Ureter (tissue), 1 donor: ENCODE measurements at places on chromosomes 4 and X. TPM values are rescaled to one million over a fixed set of nuclear protein-coding genes. Genes with fewer than 3 reads are reported as not detected.

DNA sequence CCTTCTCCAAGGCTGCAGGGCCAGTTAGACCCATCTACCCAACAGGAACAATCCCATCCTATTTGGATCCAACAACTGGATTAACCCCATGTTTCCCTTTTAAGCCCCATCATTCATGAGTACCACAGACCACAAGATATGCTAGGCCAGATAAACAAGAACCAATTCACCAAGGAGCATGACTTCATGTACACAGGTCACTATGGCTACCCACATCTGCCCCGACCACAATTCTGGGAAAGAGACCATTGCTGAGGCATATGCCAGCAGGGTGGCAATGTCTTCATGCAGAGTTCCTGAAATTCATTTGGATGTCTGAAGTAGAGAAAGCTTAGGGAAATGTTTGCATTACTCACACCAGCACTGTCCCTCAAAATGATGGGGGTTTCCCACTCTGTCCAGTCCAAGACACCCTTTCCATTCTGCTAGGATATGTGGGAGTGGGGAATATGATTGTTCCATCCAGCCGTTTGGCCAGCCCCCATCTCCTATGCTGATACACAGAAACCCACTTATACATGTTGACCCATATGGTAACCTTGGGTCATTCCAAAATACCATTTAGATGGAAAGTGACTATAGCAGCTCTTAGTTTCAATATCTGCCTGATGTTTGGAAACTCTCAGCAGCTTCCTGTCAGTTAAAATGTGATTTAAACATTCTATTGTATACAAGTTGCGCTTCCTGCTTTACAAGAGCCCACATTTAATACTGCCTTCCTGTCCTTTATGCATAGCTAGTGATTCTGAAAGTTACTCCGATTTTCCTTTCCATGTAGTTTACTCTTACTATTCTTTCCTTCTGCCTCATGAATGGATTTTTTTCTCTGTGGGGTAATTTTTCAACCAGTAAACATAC is 129.0 kb downstream of the AMMECR1 start:
- no peak for DNase-seq

DNA sequence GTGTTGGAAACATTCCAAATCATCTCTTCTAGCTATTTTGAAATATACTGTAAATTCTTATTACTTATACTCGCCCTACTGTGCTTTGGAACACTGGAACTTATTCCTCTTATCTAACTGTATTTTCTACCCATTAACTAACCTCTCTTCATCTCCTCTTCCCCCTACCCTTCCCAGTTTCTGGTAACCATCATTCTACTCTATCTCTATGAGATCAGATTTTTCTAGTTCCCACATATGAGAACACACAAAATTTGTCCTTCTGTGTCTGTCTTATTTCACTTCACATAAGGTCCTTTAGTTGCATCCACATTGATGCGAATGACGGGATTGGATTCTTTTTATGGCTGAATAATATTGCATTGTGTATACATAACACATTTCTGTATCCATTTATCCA is 1003.8 kb upstream of the INTU start:
- no peak for DNase-seq

GRCh38 chrX:23136816-23137215 is 137.1 kb downstream of the DDX53 start:
- no peak for DNase-seq

CPXCR1 gene
- not detected for total RNA-seq

DNA sequence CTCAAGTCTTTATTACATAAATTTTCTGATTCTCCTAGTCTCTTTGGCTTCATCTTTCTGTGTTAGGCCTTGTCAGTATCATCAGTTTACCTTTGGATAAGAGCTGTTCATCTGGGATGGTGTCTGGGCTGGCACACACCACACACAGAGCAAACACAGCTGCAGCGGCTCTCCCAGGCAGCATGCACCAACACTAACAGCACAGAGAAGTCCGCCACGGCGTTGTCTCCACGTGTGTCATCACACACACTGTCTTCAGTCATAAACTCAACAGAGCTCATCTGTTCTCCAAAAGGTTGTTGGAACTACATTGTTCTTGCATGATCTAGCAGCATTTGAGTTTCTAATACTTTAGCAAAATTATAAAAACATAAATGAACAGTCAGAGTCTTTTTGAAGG is 851.9 kb upstream of the FRG1 start:
- DNase-seq, result no peak

HPGDS gene
- total RNA-seq, result 4.4 TPM

DNA sequence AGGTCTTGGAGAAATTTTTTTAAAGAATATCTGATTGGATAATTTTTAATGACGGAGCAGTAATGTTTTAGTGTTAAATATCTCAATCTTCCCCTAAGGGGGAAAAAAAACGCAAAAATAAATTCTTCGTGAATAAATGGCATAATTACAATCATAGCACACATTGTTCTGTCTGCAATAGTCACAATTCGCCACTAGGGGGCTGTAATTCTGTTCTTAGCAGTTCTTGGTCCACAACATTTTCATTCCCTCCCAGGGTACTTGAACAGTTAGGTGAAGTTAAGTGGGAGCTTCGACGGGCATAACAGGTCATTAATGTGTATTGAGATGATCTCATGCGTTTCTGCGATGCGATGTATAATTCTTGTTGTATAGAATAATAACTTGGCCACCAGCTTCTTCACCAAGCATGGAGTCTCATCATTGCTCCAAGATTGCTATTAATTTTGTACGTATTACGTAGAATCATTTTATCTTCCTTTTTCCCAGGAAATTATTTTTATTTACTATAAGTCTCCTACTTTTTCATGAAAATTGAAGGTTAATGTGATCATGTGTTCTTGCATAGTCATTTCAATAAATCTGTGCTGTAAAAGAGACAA is 27.2 kb downstream of the HTR2C start:
- DNase-seq, result no peak

ADH1B gene
- 142 TPM for total RNA-seq
